Vagina (tissue), 2 donors: ENCODE measurements at places on chromosomes 1 and 21. TPM values are rescaled to one million over a fixed set of nuclear protein-coding genes. Genes with fewer than 3 reads are reported as not detected.

DNA sequence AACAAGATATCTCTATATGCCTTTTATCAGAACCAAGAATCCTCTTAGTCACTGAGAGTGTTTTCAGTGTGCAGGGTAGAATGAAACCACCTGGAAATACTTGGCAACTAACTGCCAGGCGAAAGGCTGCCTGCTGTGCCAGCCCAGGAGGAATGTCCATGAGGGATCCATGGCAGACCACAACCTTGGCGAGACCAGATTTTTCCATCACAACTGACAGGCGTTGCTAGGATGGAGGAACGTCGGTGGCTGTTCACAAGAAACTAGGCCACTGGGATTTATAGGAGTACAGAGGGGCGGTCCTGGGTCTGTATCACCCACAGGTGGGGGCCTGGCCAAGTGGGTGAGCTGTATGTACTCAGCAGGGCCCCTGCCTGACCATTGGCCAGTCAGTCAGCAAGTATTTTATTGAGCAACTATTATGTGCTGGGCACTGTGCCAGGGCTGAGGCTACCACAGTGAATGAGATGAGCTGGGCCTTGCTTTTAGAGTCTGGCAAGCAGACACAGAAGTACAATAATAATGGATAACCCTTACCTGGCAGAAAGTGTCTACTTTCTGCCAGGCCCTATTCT is 199.4 kb downstream of the FOXD2 start:
- no peaks in the 10 kb centered on the region for H3K4me1 ChIP-seq
- H3K36me3 ChIP-seq = no peaks in the 10 kb centered on the region
- H3K27ac ChIP-seq = no peak overlapping the region
- no peaks in the 10 kb centered on the region for H3K27me3 ChIP-seq
- no peak for DNase-seq
- no peak overlapping the region for H3K4me3 ChIP-seq

DNA sequence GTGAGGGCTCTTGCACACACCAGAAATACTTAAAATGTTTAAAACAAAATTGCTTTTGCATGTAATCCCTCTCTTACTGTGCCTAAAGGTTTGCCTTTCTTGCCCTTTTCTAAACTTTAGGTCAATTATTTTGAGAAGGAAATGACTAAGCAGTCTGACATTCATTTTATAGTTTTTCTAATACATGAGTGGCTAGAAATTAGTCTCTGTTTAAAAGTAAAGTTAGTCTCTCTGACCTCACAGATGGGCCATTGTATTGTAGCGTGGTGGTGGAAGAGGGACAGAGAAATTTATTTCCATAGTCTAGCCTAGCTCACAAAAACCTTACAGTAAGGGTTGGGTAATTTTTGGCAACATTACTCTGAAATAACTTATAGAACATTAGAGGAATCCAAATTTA is 3.6 kb upstream of the COL11A1 start:
- no peaks in the 10 kb centered on the region for H3K27me3 ChIP-seq
- peaks cover 22% of the 10 kb centered on the region for H3K4me1 ChIP-seq
- no peak overlapping the region for H3K4me3 ChIP-seq
- DNase-seq = no peak
- H3K36me3 ChIP-seq = no peaks in the 10 kb centered on the region

DNA sequence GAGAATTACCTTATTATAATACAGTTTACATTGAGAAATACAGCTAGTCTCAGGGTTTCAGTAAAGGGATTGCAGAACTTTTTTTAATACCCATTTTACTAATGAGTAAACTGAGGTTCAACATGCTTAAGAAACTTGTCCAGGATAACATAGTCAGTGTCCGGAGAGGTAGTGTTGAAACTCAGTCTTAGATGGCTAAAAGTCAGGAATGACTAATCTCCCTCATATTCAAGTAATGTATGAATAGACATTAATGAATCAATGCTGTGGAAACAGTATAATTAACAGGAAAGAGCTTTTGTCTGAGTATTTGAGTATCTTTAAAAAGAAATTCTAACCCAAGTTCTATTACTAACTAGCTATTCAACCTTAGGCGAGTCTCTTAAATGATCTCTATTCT is 397.6 kb downstream of the PLA2G4A start:
- no peaks in the 10 kb centered on the region for H3K27me3 ChIP-seq
- no peaks in the 10 kb centered on the region for H3K4me1 ChIP-seq
- H3K27ac ChIP-seq = no peak overlapping the region
- H3K36me3 ChIP-seq = no peaks in the 10 kb centered on the region

GRCh38 chr1:25562101-25562927 is 18.9 kb downstream of the LDLRAP1 start:
- peaks cover 27% of the 10 kb centered on the region for H3K36me3 ChIP-seq
- no peak for DNase-seq
- H3K27ac ChIP-seq = peak overlapping the region; percentile 40
- H3K4me1 ChIP-seq = peaks cover 56% of the 10 kb centered on the region

TTC22 gene
- 43.5 TPM for total RNA-seq

- H3K27ac ChIP-seq = no peak overlapping the region
- no peaks in the 10 kb centered on the region for H3K27me3 ChIP-seq
- peaks cover 6% of the 10 kb centered on the region for H3K4me1 ChIP-seq
- no peak overlapping the region for H3K4me3 ChIP-seq
These were observed 20.3 kb upstream of the SLC26A9 start for GRCh38 chr1:205963352-205964155.

DCDC2B gene
- not detected for total RNA-seq

VAMP3 gene
- 59.2 TPM for total RNA-seq

- DNase-seq = no peak
- peaks cover 14% of the 10 kb centered on the region for H3K4me1 ChIP-seq
- H3K36me3 ChIP-seq = no peaks in the 10 kb centered on the region
- no peaks in the 10 kb centered on the region for H3K27me3 ChIP-seq
These were observed 9.3 kb upstream of the SERBP1 start for GRCh38 chr1:67439277-67440029.

DNA sequence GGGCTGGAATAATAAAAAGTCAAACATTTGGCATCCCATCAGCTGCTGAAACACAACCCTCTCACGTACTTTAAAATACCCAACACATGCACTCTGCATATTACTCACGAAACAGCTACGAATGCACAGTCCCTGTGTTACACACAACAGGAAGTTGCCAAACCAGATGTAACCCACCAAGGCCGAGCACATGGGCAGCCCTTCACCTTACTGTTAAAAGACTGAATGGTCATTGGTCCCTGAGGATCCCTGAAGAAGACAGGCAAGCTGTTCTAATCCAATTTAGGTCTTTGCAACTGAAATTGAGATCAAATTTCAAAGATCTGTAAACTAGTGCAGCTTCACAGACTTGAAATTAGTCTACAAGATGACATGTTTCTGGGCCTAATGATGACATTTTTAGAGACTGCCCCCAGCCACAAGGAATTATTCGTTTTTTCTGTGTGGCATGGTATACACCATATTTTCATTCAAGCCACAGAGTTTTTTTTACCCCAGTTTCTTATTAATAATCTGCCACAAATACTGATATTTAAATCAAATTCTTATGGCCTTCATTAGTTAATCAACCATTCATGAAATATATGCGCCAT is 25.6 kb upstream of the IER5 start:
- no peaks in the 10 kb centered on the region for H3K27me3 ChIP-seq
- H3K4me3 ChIP-seq = no peak overlapping the region
- no peaks in the 10 kb centered on the region for H3K4me1 ChIP-seq
- DNase-seq = no peak
- no peaks in the 10 kb centered on the region for H3K36me3 ChIP-seq

DNA sequence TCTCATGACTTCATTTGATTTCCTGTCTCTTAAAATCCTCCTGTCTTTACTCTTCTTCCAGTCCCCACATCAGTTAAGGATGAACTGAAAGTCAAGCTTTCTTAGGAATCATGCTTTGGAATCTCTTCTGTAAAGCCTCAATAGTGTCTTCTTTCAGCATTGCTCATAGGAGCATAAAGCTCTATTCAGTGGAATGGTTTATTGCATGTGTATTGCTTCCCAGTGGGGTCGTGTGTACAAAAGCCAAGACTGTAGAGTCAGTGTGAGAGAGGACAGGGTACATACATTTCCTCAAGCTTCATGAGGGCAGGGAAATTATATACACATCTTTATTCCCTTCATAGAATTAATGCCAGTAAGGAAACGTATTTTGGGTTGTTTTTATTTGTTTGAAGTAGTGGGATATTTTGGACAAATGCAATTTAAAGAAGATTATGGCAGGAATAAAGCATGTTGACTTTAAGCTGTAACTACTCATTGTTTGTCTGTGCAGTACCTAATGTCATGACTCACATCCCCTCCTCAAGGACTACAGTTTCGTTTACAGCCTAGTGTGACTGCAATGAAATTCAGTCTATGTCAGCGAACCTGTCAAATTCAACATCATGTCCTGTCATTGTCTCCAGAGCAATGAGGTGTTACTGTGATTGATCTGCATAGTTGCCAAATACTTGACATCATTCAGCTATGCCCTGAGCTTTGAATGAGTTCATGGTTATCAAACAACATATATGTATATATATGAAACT is 2164.2 kb downstream of the NCAM2 start:
- H3K4me3 ChIP-seq = no peak overlapping the region
- H3K27ac ChIP-seq = no peak overlapping the region
- H3K4me1 ChIP-seq = no peaks in the 10 kb centered on the region
- no peaks in the 10 kb centered on the region for H3K27me3 ChIP-seq

ATF3 gene
- 34.9 TPM for total RNA-seq

DNA sequence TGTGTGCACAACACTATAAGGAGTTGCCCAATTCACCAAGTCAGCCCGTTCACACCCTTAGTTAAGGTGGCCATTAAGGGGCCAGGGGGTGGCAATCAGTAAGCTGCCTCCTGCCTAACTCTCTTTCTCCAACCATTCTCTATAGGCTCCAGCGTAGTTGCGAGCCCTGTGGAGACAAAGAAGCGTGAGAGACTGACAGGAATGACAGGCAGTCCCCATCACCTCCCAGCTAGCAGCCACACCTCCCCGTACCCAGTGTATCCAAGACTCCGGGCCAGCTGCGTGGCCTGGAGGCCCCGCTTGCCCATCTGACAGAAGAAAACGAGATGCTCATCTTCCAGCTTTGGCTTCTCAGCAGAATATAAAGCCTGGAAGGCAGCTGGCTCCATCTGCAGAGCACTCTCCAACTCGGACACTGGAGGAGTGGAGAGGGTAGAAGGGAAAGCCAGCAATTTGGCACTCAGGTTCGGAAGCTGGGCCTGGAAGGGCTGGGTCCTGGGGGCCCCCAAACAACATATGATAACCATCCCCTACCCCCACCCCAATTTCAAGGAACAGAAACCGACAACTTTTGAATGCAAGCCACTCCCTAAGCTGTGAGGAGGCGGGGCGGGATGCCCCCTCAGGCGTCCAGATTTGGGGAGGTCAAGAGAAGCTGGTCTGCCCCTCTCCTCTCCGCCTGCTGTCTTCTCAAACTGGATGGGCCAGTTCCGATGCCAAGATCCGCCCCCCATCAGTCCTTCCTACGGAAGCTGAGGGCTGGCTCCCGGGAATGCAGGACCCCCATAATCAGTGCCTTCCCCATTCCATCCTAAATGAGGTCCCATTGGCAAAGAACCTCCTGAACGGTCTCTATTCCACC is 872 bp downstream of the TSTD1 start:
- H3K4me1 ChIP-seq = peaks cover 22% of the 10 kb centered on the region
- H3K4me3 ChIP-seq = peak overlapping the region; percentile 50
- DNase-seq = no peak
- H3K36me3 ChIP-seq = no peaks in the 10 kb centered on the region
- no peaks in the 10 kb centered on the region for H3K27me3 ChIP-seq

- no peak for DNase-seq
- H3K27me3 ChIP-seq = no peaks in the 10 kb centered on the region
- no peak overlapping the region for H3K27ac ChIP-seq
- H3K36me3 ChIP-seq = no peaks in the 10 kb centered on the region
- no peak overlapping the region for H3K4me3 ChIP-seq
- H3K4me1 ChIP-seq = no peaks in the 10 kb centered on the region
These were observed 14.3 kb upstream of the MED18 start for GRCh38 chr1:28314547-28314941.

- H3K36me3 ChIP-seq = no peaks in the 10 kb centered on the region
- H3K27ac ChIP-seq = no peak overlapping the region
- H3K4me3 ChIP-seq = no peak overlapping the region
These were observed 107.1 kb downstream of the TLR5 start for GRCh38 chr1:223035724-223036478.

DNA sequence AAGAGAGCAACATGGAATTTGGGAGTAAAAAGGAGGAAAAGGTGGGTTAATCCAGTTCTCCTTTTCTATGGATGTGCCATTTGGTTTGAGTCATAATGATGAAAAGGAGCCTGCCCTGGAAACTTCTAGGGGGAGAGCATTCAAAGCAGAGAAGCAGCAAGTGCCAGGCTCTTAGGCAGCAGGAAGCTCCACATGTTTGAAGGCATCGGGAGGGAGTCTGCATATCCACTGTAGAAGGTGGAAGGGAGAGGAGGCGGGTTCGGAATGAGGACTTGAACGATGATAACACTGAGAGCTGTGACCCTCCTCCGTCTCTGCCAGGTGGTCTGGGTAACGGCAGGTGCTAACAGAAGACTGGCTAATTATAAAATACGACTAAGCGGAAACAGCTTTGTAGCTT is 128.2 kb downstream of the RYR2 start:
- H3K36me3 ChIP-seq = no peaks in the 10 kb centered on the region
- H3K27ac ChIP-seq = no peak overlapping the region
- no peak for DNase-seq
- no peaks in the 10 kb centered on the region for H3K4me1 ChIP-seq
- no peak overlapping the region for H3K4me3 ChIP-seq
